ENCODE measurements at places on chromosomes 12 and 14.

DNA sequence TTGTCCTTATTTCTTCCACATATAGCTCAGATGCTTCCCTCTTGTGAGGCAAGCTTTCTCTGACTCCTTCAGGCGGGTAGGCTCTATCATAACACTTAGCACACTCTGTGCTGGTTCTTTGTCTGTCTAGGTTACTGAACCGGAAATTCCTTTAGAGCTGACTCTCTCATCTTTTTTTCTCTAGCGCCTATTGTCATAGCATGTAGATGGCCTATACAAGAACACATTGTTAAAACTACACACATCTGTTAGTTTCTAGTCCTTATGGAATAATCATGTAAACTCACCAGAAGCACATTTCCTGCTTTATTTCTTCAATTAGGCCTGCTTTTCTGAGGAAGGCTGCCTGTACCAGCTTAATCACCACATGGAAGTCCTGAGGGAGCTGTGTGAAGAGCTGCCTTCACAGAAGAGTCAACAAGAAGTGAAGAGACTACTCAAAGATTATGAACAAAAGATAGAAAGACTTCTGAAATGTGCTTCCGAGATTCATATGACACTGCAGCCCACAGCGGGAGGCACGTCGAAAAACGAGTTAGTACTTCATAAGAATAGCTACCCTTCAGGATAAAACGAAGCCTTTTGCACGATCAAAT lies 143.9 kb downstream of the SYNE2 start:
- no peak for DNase-seq

DNA sequence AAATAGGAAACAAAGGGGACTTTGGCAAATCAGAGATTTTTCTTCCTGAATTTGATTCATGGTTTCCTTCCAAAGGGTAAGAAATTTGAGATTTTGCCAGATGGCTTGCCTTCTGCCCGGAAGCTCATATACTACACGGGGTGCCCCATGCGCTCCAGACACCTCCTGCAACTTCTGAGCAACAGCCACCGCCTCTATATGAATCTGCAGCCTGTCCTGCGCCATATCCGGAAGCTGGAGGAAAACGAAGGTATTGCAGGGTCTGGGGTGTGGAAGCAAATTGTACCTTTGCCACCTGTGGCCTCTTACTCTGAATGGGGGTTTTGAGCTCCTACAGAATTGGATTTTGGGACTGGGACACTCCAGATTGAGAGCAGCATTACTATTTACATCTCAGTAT lies 63.5 kb downstream of the FRMD6 start:
- DNase-seq, result no peak

DNA sequence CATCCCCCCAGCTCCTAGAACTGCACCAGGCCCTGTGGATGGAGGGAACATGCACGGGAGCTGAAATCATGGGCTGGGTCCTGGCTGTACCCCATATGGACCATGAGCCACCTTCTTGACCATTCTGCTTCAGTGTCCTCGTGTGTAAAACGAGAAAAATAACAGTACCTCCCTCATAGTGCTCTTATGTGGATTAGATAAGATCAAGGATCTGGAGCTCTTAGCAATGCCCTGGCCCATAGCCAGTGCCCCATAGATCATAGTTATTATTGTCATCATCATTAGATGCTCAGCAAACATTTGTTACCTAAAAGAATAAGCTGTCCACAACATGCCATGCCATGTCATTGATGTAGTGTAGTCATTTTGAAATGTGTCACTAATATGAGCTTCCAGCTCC lies 71.3 kb downstream of the SYNE3 start:
- DNase-seq, result no peak

DNA sequence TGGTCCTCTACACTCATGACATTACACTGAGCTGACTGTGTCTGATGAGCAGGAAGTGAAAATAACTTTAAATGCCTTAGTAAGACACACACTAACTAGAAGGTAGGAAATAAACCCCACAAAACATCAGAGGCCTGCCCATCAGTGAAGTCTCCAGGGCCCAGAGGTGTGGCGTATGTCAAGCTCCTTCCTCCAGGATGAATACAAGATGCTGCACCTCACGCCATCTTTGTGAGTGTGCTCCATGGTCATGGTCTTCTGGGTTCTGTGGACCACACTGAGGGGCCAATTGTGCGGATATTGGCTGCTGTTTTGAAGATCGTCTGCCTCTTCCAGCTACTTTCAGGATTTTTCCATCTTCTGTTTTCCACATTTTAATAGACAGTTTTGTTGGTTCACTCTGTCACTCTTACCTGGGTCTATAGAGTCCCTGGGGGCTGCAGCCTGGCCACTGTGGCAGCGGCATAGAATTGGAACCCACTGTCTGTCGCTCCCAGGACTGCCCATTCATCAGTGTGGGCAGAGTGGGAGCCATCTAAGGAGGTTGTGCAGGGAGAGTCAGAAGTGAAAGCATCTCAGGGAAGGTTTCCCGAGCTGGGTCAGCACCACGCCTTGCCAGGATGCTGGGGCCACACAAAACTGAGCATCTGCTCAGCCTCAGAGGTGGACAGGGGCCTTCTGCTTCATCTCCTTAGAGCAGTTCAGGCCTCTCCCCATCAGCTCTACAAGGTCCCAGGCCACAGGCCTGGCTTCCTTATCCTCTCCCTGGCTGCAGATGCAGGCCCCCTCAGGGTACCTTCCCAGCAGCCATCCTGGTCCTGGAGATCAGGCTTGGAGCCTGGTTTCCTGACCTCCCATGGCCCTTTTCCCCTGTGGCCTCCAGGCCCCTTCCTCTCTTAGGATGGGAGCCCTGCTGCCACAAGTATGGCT lies 57.5 kb upstream of the C14orf180 start:
- DNase-seq, result no peak

DNA sequence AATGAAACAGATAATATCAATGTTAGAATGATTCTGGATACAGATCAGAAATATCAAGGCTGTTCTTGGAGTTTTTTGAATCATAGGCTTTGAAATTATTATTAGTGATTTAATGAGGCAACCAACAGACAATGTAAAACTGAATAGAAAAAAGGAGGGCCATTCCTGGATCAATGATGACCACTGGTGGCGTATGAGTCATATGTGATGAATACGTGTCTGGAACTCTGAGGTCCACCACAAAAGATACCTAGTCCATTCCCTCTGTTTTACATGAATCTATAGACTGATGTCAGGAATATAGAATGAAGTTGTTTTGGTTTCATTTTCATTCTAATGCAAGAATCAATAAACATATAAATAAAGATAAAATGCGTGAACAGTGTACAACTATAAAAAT lies 78.3 kb upstream of the RTL1 start:
- DNase-seq, result no peak

DNA sequence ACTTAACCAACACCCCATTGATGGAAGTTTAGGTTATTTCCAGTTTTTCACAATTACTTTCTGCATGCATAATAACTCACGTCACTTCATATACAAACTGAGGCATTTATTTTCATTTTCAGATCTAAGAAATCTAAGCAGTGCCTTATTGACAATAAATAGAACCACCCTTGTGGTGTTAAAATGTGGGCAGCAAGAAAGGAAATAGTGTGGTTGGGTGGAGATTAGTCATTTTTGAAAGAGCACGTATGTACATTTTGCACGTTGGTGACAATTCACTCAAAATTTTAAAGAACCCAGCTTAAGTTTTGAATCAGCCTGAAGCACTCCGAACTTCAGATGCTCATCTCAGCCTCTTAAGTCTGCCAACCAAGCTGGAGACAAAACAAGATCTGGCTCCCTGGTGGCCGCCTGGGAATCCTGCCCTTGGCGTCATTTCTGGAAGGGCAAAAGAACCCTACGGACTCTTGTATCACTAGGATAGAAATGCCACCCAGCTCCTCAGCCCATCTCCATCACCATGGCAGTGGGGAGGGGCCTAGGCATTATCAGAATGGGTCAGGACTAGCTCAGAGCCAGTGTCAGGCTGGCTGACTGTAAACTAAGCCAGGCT lies 89.5 kb upstream of the BCL2L14 start:
- no peak for DNase-seq

GRCh38 chr14:59283361-59283760 lies 94.9 kb downstream of the DAAM1 start:
- DNase-seq, result no peak

- DNase-seq, result no peak
Measured at GRCh38 chr12:28550757-28551704, 360.8 kb downstream of the CCDC91 start.

DNA sequence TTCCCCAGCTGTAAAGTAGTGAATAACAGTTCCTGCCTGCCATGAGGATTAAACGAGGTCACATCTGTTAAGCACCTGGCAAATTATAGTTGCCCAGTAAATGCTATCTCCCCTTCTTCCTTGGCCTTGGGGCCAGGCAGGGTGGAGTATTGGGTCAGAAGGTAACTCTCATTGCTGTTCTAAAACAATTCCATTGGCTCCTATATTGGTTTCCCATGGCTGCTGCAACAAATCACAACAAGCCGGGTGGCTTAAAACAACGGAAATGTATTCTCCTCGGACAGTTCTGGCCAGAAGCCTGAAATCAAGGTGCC lies 31.9 kb downstream of the MMAB start:
- no peak for DNase-seq

GRCh38 chr12:115421796-115422709 lies 738.1 kb upstream of the TBX3 start:
- no peak for DNase-seq

- DNase-seq, result no peak
Measured at GRCh38 chr12:43982544-43982943, 146.7 kb downstream of the TMEM117 start.

GRCh38 chr14:85556267-85556666 lies 26.3 kb downstream of the FLRT2 start:
- no peak for DNase-seq

DNA sequence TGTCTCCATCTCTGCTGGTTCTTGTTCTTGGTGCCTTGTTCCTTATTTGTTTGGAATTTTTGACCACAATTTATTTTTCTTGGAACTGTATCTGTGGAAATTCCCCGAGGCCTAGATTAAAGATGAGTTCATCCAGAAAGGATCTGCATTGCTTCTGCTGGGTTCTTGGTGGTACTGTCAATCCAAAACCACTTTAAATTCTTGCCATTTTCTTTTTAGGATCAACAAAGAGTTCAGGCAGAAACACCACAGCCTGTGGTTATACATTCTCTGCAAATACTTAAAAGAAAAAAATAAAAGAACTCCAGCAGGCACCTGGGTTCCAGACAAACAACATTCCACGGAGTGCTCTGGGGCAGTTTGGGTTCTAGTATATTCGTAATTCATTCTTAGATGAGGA lies 6.0 kb upstream of the VAMP1 start:
- DNase-seq, result no peak

GRCh38 chr12:1822699-1823098 lies 2.3 kb downstream of the LRTM2 start:
- no peak for DNase-seq

DNA sequence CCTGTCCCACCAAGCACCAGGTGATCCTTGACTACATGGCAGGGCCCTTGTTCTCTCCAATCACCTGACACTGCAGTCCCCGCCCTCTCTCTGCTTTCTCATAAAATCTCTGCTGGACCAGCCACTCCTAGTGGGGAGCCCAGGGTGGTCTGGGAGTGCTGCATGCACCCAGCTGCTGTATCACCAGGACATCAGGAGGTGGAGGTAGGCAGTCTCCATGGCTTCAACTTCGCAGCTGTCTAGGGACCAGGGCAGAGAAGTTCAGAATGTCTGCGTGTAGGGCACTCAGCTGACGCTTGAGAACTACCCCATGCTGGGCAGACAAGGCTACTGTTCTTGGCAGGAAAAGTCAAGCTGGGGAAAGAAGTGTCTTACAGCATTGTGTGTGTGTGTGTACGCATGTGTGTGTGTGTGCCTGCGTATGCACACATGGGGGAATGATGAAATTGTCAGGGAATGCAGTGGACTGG lies 2.6 kb downstream of the WSCD2 start:
- no peak for DNase-seq

DNA sequence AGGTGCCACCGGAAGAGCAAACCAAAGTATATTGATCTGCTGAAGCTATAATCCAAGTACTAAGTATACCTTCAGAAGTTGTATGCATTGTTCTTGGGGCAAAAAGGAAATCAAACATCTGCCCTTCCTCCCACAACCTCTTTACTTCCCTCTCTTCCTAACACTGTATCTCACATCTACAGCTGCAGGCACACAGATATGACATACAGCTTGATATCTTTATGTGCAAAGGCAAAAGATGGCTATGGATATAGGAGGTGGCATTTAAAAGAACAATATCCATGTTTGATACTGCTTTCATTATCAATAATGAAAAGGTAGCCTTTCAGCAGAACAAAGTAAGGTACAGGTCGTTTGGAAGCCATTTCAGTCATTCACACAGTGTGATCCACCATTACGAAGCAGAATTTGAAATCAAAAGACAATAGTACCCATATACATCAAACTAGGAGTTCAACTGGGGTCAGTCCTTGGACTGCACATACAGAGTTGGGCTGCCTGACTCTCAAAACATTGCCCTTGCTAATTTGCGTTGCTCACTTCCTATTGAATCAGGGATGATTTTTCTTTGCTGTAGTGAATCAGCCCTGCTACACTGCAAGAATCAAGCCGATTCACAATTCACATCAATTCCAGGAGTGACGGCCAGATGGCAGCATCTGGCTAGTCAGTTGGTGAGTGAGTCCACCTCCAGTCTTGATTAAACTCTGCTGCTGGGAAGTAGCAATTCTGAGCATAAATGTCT lies 8.9 kb downstream of the ANG start:
- DNase-seq, result no peak

GRCh38 chr12:124872068-124872719 lies 8.5 kb upstream of the SCARB1 start:
- no peak for DNase-seq

GRCh38 chr12:5094986-5095385 lies 51.3 kb downstream of the KCNA5 start:
- DNase-seq, result no peak

- no peak for DNase-seq
Measured at GRCh38 chr12:53187145-53187899, 6.6 kb upstream of the CSAD start.

DNA sequence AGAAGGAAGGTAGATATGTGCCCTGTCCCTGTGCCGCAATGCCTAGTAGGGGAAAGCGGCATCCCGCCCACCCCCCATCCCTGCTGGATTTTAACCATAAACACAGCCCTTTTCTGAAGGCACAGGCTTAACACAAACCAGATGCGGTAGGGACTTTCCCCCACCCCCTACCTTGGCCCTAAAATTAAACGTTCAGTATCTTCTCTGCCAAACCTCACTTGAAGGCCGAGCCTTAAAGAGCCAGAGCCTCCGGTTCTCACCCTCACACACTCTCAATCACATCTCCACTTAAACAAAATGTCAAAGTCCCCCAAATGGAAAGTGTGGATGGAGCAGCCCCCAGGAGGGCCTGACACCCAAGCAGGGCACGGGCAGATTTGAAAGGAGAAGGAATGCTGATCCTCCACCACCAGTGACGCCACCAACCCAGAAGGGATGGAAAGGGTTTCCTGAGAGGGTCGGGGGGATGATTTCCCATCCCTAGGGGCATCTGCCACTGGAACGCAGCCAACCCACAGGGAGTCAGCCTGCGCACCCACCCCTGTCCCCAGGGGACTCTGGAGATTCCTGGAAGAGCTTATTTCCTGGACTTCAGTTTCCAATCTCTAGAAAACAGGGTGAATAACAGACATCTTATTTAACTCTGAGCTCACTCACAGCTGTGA lies 26.4 kb downstream of the ACTN1 start:
- no peak for DNase-seq

- DNase-seq, result no peak
Measured at GRCh38 chr14:23620177-23620702, 15.9 kb upstream of the DHRS2 start.
